GM20000 (cell line): ENCODE measurements at places on chromosomes 13 and 19.

- DNase-seq, result no peak
Observed at GRCh38 chr13:88764103-88764502, 1092.9 kb downstream of the SLITRK5 start.

DNA sequence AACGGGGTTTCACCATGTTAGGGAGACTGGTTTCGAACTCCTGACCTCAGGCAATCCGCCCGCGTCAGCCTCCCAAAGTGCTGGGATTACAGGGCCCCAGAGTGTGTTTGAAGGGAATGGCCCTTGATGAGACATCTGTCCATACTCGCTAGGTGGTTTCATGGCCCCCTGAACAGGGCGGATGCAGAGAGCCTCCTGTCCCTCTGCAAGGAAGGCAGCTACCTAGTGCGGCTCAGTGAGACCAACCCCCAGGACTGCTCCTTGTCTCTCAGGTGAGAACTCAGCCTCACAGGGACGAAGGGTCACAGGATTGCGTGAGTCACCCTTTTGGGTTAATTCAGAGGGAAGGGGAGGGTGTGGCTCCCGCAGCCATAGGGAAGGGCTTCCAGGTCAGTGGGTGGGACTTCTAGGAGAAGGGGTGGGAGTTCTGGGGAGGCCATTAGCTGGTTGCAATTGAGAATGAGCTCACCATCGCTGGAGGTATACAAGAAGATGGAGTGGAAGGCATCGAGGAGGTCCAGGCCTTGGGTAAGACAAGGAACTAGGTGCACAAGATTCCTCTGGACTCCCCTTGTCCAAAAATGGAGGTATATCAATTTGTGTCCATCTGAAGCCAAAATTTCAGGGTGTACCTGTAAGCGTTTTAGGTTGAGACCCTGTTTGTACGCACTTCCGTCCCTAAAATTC lies 9.2 kb downstream of the SHD start:
- no peak for DNase-seq

- DNase-seq, result no peak
Observed at GRCh38 chr13:55517312-55517711, 1623.4 kb upstream of the PRR20A start.

DNA sequence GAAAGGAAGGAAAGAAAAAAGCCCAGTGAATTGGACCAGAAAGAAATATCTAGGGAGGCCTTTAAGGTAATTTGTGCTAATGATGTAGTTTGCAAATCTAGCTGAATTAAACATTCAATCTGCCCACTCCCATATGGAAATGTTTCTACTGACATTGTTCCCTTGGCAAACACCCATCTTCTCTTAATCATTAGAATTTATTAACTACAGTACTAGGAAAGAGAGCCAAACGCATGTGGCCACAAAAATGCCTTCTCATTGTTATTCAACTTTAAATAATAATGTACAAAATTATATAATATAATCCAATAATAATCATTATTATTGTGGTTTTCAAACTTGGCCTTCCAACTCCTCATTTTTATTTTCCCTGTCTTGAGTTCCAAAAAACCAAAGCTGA lies 234.7 kb downstream of the NHLRC3 start:
- DNase-seq, result no peak

- DNase-seq, result no peak
Observed at GRCh38 chr13:43057653-43058317, 34.4 kb downstream of the DNAJC15 start.

GRCh38 chr13:114068656-114069318 lies 63.6 kb downstream of the RASA3 start:
- no peak for DNase-seq

GRCh38 chr13:31444266-31444856 lies 244.6 kb downstream of the B3GLCT start:
- no peak for DNase-seq

DNA sequence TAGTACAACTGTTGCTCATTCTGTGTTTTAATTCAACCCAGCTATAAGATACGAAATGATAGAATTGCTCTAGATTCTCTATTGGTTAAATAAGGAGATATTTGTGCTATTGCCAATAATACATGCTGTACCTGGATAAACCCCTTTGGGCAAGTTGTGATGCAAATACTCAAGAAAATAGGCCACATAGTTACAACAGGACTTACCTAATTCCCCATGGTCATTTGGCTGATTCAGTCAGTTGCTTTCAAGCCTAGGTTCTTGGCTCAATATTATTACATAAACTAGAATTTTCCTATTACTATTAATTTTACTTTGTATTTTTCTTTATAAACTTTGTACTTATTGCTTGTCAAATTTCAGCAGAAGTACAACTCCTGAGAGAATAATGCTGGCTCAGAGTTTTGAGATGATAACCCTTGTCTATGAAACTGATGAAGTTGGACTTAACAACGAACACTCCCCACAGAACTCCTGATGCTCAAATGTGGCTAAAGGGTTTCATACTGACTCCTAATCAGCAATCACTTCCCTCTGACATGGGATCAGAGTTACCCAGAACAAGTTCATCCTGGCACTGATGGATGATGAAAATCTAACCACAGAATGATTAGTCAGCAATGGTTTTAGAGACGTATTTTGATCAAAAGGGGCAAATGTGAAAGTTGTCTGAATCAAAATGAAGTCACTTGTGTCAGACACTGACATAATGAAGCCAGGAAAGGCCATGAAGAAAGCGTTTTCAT lies 221.1 kb downstream of the ITGBL1 start:
- DNase-seq, result no peak
